GOT3 (cell line): ENCODE measurements at places on chromosomes 11 and 22.
A peak's percentile ranks its signal among the peaks of the same experiment; 100 is the strongest.

- peak; percentile 19 for DNase-seq
Measured at GRCh38 chr22:38941488-38941987, 15.9 kb upstream of the APOBEC3A start.

- no peak for DNase-seq
Measured at GRCh38 chr11:124493016-124493655, 47.6 kb upstream of the OR8B8 start.

DNA sequence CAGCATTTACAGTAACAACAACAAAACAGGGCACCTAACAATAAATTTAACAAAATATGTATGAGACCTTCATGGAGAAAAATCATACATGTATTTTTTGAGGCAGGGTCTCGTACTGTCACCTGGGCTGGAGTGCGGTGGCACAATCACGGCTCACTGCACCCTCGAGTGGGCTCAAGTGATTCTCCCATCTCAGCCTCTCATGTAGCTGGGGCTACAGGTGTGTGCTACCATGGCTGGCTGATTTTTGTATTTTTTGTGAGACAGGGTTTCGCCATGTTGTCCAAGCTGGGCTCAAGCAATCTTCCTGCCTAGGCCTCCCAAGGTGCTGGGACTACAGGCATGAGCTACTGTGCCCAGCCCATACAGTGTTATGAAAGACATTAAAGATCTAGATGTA, 278.1 kb downstream of the SWAP70 start:
- DNase-seq = no peak

GRCh38 chr22:39574779-39575551, 4.4 kb downstream of the CACNA1I start:
- peak; percentile 21 for DNase-seq

DNA sequence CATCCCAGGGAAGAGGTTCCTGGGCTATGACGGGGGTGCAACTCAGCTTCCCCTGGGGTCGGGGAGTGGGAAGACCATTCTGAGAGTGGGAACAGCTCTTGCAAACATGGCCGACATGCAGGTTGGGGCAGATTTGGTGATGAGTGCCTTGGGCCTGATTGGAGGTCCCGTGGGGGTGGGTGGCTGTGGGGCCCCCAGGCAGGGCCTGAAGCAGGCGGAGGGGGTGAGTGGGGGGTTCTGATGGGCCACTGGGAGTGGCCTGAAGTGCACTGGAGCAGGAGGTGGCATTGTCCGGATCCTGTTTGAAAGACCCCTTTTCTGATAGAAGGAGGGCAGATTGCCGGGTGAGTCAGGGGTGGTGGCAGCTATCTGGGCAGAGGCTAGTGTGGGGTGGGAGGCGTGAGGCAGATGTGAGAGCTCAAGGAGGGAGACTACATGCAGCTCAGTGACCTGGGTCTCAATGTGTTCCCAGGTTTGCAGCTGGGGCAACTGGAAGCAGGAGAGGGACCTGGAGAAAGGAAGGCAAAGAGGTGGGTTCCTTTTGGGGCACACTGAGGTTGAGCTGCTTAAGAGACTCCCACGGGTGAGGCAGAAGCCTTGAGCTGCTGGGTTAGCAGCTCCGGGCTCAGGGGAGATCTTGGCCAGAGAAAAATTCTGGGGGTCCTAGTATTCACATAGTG, 15.1 kb downstream of the MYEOV start:
- no peak for DNase-seq

- no peak for DNase-seq
Measured at GRCh38 chr22:45905326-45905923, 71.5 kb downstream of the WNT7B start.

GRCh38 chr11:65529475-65530156, 4.7 kb downstream of the SCYL1 start:
- no peak for DNase-seq

- DNase-seq = no peak
Measured at GRCh38 chr11:89495951-89496350, 4.8 kb upstream of the NOX4 start.

- no peak for DNase-seq
Measured at GRCh38 chr11:65883058-65883761, 3.6 kb downstream of the CTSW start.

GRCh38 chr11:127074151-127074761, 73.7 kb upstream of the KIRREL3 start:
- DNase-seq = no peak

- DNase-seq = no peak
Measured at GRCh38 chr22:22942511-22943329, 55.1 kb downstream of the IGLL5 start.

- DNase-seq = no peak
Measured at GRCh38 chr11:95066716-95067038, at the start of gene SRSF8. Gene SRSF8, plus strand, starts transcription at chr11:95066919. Its CDS starts 308 bp downstream, at chr11:95067227.

GRCh38 chr11:36684840-36685801, 87.1 kb upstream of the RAG2 start:
- DNase-seq = no peak

GRCh38 chr11:70415642-70416395, 17.5 kb downstream of the CTTN start:
- no peak for DNase-seq

GRCh38 chr11:76629116-76629852, 41.3 kb downstream of the LRRC32 start:
- no peak for DNase-seq

GRCh38 chr11:83674102-83674896, 388.1 kb upstream of the CCDC90B start:
- DNase-seq = no peak
